Karpas-422 (cell line): ENCODE measurements at places on chromosomes 4 and X. TPM values are rescaled to one million over a fixed set of nuclear protein-coding genes. Genes with fewer than 3 reads are reported as not detected.

The KIAA0232 gene
- total RNA-seq = 10.9 and 11.8 TPM in 2 replicates

- DNase-seq = no peak
Measured at GRCh38 chrX:105098201-105098600, 122.3 kb downstream of the TEX13A start.

DNA sequence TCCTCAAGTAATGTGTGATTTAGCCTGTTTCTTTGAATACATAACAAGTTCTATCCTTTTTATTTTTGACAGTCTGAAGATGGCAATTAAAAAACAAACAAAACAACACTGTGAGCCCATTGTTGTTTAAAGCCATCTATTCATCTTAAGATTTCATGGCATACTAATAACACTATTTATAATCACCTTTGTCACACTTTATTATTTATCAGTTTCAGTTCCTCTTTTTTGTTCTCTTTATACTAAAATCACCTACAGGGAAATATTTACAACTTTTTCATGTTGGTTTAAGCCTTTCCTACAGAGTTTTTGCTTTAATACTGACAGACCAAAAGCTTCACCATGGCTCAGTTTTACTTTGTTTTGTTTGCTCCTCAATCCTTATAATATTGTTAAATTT is 247.4 kb upstream of the CTSO start:
- DNase-seq = peak; percentile 46

- no peak for DNase-seq
Measured at GRCh38 chr4:153909672-153910071, 120.8 kb upstream of the SFRP2 start.

GRCh38 chr4:1218634-1219565 is 30.0 kb downstream of the CTBP1 start:
- peak; percentile 91 for DNase-seq

DNA sequence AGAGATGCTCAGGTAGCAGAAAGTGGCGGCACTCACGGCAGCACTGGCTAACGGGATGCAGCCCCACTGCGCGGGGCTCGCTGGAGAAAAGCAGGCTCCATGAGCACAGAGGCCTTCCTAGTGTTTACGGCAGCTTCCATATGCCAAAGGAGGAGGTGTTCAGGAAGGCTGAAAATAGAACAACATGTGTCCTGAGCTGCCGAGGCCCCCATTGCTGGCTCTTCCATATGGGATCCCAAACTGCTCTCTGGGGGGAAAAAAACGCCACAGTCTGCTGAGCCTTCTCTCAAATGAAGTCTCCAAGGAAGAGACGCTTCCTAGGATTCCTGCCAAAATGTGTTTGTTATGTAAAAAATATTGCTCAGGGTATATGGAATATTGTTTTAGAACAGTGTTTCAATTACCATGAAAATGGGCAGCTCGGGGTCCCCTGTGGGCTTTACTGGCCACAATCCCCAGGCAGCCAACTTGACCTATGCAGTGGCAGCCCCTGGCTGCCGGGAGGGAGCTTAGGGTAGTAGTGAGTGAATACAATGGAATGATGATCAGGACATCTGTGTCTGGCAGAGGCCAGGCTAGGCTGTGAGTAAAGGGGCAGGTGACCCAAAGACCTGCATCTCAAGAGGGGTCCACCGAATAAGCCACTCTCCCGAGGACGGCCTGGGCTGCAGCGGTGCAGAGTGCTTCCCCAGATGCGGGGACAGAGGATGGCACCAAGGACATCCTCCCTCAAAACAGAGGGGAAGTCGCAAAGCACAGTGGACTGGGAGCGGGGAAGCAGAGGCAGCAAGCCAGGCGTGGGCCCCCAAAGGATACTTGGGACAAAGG is 170.1 kb downstream of the AFAP1 start:
- DNase-seq = no peak

DNA sequence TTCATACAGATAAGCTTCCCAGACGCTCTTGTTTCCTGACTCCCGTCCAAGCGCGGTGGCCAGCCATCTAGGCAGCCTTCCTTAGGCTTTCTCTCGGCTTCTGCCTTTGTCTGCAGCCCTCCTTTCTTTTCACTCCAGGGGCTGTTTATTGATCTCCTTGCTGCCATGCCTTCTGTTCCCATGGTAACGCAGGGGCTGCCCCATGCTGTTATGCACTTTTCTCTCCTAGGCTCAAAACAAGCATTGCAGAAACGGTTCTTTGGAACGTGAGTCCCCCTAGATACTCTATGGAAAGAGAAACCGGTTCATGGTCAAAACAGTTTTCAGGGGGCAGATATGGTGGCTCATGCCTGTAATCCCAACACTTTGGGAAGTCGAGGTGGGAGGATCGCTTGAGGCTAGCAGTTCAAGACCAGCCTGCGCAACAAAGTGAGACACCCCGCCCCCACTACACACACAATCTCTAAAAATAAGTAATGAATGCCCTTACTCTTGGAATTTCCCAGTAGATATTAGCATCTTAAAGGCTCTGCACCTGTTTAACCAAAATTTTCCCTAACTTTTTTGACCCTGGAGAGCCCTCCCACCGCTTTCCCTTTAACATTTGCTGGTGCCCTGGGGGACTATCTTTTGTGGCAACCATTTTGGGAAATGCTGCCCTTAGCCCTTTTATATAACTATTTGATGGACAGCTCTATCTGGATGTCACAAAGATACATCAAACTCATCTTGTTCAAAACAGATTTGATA is 53.9 kb upstream of the ZNF157 start:
- no peak for DNase-seq

- no peak for DNase-seq
Measured at GRCh38 chr4:102553982-102554381, 52.8 kb downstream of the NFKB1 start.
